Osteoblast (primary cell): ENCODE measurements at places on chromosomes 7 and 10. TPM values are rescaled to one million over a fixed set of nuclear protein-coding genes. Genes with fewer than 3 reads are reported as not detected.

DNA sequence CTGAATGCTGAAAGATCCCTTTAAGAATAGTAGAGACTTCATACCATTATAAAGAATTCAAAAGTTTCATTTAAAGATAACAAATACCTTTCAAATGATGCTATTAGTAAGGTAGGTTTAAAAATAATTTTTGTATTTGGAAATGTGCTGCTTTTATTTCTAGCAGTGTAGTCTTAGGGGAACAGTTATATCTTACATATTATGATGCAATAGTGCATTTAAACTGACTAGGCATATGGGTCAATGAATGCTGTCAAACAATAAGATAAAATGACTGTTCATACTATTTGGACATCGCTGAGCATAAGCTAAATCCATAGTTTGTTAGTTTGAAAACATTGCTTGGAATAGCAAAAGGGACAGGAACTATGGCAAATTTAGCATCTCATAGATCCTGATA lies 354.8 kb upstream of the SEMA3A start:
- H3K4me1 ChIP-seq: peaks cover 8% of the 10 kb centered on the region
- no peak for DNase-seq
- no peaks in the 10 kb centered on the region for H3K36me3 ChIP-seq
- H3K27me3 ChIP-seq: no peaks in the 10 kb centered on the region

DNA sequence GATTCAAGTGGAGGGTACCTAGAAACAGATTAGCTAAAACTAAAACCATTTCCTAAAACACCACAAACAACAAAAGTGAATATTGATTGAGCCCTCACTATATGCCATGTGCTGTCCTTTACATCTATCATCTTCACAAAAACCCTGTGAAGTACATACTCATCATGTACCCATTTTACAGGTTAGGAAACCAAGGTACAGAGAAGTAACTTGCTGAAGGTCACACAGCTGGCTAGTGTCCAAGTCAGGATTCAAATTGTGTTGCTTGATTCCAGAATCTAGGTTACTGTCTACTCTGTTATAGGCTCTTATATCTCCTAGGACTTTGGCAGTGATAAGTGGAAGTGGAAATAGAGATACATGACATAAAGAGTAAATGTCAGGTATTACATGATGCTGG lies 463.8 kb downstream of the LRMDA start:
- H3K27me3 ChIP-seq: peaks cover 5% of the 10 kb centered on the region
- H3K27ac ChIP-seq: no peak overlapping the region
- no peak for DNase-seq
- no peaks in the 10 kb centered on the region for H3K36me3 ChIP-seq
- H3K4me1 ChIP-seq: no peaks in the 10 kb centered on the region

DNA sequence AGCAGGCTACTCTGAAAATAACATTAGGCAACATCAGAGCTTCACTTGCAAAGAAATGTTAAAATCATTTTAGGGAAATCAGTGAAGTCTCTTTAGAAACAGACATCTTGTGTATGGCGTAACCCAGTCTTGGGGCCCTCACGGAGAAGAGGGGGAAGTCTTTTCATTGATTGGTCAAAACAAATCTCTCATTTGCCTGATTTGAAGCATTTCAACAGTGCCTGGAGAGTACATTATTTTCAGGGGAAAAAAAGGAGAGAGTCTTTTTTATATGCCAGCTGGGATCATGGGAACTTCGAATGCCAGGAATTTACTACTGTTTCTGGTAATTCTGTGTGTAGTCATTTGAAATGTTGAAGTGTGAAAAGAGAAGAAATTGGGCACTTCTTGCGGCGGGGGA lies 471.4 kb downstream of the PLXDC2 start:
- H3K4me3 ChIP-seq: no peak overlapping the region
- no peak overlapping the region for H3K27ac ChIP-seq
- H3K36me3 ChIP-seq: no peaks in the 10 kb centered on the region
- no peaks in the 10 kb centered on the region for H3K27me3 ChIP-seq

- H3K4me3 ChIP-seq: no peak overlapping the region
- H3K4me1 ChIP-seq: no peaks in the 10 kb centered on the region
- no peak for DNase-seq
- H3K27ac ChIP-seq: no peak overlapping the region
- no peaks in the 10 kb centered on the region for H3K36me3 ChIP-seq
- H3K27me3 ChIP-seq: no peaks in the 10 kb centered on the region
Measured at GRCh38 chr10:107969936-107970335, 805.4 kb upstream of the SORCS1 start.

GRCh38 chr7:16260236-16260728 lies 161.1 kb downstream of the CRPPA start:
- H3K27ac ChIP-seq: no peak overlapping the region
- no peaks in the 10 kb centered on the region for H3K36me3 ChIP-seq
- no peaks in the 10 kb centered on the region for H3K4me1 ChIP-seq

GIMAP1 gene
- not detected in 2 replicates for total RNA-seq

ORC5 gene
- total RNA-seq: 22.1 and 25.6 TPM in 2 replicates
